NCI-H1417 treated with DMSO at 0.1 percent for 48 hours (cell line): ENCODE measurements at places on chromosomes 12 and 14.

- no peak for DNase-seq
These were observed 209.7 kb upstream of the NPAS3 start for GRCh38 chr14:32728976-32729375.

DNA sequence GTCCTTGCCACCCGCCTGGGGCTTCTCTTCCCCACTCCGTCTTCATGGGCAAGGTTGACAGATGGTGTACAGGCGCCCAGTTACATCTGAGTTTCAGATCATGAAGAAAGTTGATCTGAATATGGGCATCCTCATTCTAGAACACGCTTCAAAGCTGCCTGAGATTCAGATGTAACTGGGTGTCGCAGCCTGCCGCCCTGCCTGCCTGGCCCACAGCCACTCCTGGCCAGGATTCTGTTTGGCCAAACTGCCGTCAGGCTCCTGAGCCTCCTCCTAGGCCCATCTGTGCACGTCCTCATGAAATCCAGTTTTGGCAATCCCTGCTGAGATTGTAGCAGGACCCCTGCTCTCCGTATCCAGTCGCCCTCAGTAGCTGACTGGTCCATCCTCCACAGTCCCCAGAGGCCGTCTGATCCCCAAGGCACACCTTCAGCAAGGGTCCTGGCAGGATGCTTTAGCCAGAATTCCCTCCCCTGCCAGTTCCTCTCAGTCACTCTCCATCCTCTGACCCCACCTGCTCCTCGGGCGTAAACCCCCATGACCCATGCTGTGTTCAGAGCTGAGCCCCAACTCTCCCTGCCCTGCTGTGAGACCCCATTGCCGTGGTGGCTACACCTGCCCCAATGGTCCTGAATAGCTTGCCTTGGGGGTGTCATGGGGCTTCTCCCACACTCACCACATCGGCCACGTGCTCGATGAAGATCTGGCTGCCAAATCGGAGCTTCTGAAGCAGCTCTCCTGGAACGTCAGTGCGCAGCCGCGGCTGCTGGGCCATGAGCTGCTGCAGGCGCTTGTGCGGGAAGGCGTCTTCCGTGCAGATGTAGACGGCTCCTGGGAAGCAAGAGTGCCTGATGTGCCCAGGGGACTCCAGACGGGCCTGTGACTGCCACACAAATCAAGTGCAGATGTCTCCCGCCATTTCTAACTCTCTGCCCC is 12.5 kb downstream of the XRCC3 start:
- DNase-seq = no peak

- no peak for DNase-seq
These were observed 567.2 kb downstream of the SNAPC1 start for GRCh38 chr14:62329427-62329826.

DNA sequence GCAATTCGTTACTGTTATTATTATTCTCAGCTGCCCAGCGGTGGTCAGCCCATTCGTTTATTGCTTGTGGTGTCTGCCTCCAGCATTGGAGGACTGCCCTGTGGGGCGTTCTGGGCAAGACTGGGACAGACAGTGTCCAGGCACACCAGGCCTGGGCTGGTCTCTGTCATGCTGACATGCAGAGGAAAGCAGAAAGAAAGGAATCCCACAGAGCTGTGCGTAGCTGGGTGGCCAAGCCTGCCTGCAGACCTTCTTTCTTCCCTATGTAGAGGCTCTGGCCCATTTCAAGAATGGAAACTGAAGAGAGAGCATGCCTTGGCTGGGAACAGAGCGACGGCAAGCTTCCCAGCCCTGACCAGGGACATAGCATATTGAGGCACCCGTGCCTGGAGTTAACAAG is 525.3 kb upstream of the TBX3 start:
- DNase-seq = no peak

DNA sequence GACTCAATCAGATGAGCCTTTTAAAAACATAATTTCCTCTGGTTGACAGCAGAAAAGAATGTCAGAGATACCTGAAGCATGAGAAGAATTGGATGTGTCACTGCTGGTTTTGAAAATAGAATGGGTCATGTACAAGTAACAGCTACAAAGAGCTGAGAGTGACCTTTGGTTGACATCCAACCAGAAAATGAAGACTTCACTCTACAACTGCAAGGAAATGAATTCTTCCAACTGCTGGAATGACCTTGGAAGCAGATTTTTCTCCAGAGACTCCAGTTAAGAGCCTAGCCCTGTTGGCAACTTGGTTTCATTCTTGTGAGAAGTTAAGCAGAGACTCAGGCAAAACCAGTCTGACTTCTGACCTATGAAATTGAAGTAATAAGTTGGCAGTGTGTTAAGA is 505.9 kb downstream of the SLC16A7 start:
- DNase-seq = no peak

DNA sequence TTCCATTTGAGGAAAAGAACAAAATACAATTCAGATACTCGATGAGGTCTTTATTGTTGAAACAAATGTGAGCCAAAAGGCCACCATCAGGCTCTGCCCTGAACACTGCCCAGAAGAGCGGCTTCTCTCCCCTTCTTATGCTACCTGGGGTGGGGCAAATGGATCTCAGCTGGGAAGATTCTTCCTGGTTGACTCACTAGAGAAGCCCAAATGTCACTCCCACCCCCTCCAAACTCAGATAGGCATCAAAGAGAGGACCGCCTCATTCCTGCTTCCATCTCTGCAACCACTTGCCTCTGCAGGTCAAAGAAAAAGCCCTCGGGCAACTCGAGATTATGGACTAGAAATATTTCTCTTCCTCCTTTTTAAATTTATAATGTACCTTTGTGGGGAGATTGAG is 55.8 kb downstream of the TBX3 start:
- no peak for DNase-seq

DNA sequence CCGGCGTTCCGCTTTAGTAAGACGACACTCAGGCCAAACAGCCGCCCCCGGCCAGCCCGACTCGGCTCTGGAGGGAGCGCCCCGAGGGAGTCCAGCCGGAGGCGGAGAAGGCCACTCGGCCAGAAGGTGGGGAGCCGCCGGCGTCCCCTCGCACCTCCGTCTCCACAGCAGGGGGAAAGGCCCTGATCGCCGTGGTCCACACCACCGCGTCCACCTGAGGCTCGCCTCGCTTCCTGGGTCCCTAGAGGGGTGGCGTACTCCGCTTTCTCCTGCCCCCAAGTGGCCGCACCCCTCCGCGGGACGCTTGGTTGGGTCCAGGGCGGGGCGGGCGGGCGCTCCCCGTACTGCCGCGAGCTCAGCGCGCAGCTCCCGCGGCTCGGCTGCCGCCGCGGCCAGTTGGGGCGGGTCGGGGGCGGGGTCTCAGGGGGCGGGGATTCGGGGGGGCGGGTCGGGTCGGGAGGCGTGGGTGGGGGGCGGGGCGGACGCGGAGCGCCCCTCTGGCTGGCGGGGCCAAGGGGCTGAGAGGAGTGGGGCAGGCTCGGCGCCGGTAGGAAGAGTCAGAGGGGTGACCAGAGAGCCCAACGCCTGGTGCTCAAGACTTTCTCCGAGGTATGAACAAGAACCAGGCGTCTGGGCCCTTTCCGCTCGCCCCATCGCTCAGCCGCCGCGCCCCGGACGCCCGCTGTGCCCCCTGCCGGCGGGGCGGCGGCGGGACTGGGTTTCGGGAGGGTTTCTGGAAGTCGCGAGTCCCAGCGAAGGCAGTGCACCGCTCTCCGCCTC is at the start of gene FRMD6:
TSS of gene FRMD6 (plus strand) at position 523 of the 780 bp plus-strand sequence. CDS start 37,927 bp downstream, outside the sequence.
- peak; percentile 48 for DNase-seq

- no peak for DNase-seq
These were observed 15.4 kb downstream of the PAPLN start for GRCh38 chr14:73252491-73253322.

GRCh38 chr14:88879022-88879421 is 54.6 kb downstream of the TTC8 start:
- no peak for DNase-seq

DNA sequence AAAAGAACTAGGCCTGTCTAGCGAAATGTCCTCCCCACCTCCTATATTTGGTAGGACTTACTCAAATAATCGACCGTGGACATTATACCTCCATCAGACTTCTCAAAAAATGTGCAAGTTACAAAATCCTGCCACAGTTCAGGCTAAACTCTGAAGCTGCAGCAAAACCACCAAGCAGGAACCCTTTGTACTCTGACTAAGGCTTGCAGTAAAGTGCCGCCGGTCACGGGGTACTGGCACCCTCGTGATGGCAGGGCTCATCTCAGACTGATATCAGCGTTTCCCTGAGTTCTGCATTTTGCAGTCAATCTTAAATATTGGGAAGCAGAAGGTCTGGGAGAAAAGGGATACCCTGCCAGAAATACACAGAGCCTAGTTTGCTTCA is 17.1 kb downstream of the SLC11A2 start:
- no peak for DNase-seq

GRCh38 chr12:19810213-19810612 is 370.9 kb downstream of the AEBP2 start:
- DNase-seq = no peak

DNA sequence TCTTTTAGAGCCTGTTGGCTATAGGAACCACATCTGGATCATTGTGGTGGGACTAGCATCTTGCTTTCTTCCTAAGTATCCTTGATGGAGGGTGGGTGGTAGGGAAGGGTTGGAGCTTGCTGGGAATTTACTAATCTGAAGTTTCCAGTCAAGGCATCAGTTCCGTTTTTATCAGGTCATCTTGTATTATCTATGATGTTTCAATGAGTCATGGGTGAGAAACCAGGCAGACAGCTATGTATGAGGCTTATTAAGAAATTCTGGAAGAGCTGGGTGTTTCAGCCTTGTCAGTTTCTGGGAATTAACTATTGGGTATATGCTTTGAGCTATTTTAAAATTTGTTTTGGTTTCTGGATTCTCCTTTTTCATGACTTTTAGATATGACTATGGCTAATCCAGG is 11.3 kb downstream of the TSFM start:
- DNase-seq = no peak

- no peak for DNase-seq
These were observed 5.3 kb downstream of the TRPV4 start for GRCh38 chr12:109827566-109828550.

- DNase-seq = no peak
These were observed 54.5 kb upstream of the ASPG start for GRCh38 chr14:104030958-104031357.

GRCh38 chr12:128069359-128069997 is 197.5 kb upstream of the TMEM132C start:
- DNase-seq = no peak

DNA sequence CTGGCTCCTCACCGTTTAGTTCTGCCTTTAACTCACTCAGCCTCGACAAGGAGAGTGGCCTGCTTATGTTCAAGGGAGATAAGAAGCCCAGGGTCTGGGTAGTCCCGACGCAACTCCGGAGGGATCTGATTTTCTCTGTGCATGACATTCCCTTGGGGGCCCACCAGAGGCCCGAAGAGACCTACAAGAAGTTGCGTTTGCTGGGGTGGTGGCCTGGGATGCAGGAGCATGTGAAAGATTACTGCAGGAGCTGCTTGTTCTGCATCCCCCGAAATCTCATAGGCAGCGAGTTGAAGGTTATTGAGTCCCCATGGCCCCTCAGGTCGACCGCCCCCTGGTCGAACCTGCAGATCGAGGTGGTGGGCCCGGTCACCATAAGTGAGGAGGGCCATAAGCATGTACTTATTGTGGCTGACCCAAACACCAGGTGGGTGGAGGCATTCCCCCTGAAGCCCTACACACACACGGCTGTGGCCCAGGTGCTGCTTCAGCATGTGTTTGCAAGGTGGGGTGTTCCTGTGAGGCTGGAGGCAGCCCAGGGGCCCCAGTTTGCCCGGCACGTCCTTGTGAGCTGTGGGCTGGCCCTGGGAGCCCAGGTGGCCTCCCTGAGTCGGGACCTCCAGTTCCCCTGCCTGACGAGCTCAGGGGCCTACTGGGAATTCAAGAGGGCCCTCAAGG is 13.1 kb downstream of the CBLN3 start:
- no peak for DNase-seq

- DNase-seq = no peak
These were observed 24.4 kb downstream of the GLRX5 start for GRCh38 chr14:95559203-95559602.

DNA sequence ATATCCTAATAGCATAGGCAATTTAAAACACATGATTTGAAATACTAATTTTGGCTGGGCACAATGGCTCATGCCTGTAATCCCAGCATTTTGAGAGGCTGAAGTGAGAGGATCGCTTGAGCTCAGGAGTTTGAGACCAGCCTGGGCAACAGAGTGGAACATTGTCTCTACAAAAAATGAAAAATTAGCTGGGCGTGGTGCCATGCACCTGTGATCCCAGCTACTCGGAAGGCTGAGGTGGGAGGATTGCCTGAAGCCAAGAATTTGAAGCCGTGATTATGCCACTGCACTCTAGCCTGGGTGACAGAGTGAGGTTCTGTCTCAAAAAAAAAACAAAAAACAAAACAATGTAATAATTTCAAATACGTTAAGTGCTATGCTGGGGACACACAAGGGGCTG is 83.3 kb downstream of the SSPN start:
- DNase-seq = no peak

- no peak for DNase-seq
These were observed 549.2 kb downstream of the GALC start for GRCh38 chr14:87443787-87444186.

GRCh38 chr12:25101092-25101445 is 93.9 kb downstream of the DNAI7 start:
- no peak for DNase-seq

DNA sequence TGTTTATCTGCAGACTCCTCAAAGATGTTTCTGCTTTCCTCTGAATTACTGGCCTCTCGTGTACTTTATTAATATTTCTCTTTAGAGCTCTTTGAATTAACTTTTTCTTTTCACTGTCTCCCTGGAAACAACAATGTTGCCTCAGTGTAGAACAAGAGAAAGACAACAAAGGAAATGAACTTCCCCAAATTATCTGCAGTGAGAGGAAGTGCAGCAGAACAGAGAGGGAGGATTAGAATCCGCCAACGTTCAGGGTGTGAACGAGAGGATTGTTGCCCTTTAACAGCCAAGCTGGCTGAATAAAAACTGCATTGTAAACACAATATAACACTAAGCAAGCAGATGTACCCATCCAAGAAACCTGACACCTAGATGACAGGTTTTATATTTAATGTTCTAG is 375.9 kb downstream of the GALC start:
- DNase-seq = no peak

- DNase-seq = no peak
These were observed 395.2 kb upstream of the DCN start for GRCh38 chr12:91577586-91578539.

DNA sequence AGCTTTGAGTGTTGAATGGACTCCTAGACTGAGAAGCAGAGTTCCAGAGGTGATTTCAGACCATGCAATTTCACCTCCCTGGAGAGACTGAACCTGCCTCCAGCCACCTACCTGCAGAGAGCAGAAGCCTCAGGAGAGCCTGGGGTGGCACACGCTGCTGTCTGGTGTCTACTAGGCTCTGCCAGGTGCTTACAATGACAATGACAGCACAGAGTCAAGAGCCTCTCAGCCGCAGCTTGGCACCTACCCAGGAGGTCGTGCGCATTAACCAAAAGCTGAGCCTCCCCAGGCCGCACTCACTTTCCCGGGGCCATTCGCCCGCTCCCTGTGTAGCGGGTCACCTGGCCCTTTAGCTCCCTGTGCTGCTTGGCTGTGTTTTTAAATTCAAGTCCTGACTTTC is 63.2 kb downstream of the TESC start:
- DNase-seq = peak; percentile 66

GRCh38 chr14:75297411-75298040 is 18.9 kb downstream of the FOS start:
- DNase-seq = no peak
